ENCODE measurements at places on chromosomes 6 and 20. TPM values are rescaled to one million over a fixed set of nuclear protein-coding genes. Genes with fewer than 3 reads are reported as not detected.
A peak's percentile ranks its signal among the peaks of the same experiment; 100 is the strongest.

Gene OLIG3
- not detected for total RNA-seq

Gene NELFE
- 109 TPM for total RNA-seq

DNA sequence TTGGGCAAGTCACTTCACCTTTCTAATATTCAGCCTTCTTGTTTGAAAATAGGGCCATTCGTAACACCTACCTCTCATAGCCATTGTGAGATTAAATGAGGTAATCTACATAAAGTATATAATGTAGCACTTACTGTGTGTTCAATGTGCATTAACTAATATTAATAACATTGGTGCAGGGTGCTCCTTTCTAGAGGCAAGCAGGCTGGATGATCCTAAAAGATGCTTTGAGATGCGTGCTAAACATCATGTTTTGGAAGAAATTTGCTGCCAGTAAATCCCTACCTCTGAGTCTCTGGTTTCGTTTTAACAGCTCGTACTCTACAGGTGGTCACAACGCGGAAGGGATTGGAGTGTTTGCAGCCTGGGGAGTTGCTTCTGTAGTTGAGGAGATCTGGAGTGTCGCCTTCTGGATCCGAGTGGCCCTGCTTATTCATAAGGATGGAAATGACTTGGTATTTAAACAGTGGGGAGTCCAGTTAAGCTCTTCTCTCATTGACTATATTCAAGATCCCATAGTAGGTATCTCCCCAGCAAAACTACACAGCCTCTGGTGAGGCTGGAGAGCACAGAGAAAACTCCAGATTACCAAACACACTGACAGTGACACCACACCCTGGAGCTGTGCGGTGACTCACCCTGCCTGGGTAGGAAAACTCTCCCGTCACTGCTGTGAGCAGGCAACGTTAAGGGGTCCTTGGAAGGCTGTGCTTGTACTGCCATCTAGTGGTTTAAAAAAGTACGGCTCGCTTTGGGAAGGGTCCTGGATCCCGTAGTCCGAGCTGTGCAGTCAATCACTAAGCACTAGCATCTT lies 107.9 kb downstream of the MAP3K7 start:
- peak; percentile 86 for DNase-seq

- no peak for DNase-seq
These were observed 43.4 kb downstream of the SPDEF start for GRCh38 chr6:34512738-34513115.

DNA sequence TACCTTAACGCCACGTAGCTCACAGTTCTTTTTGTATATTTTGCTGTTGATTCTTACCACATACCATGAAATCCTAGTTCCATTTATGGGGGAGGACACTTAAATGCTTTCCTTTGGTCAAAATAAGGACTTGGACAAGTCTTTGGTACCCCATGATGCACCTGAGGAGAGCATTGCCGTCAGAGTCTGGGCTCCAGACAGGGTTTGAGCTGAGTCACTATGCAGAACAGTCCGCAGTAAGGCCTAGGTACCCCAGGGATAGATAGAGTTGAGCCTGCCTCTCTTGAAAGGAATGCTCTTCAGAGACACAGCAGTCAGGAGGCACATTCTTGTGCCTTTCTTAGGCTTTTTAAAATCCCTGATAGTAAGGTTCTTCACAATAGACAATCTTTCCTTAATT lies 6.0 kb downstream of the PARD6B start:
- no peak for DNase-seq

GRCh38 chr6:99434702-99435530 lies 9.8 kb upstream of the PNISR start:
- DNase-seq, result no peak

DNA sequence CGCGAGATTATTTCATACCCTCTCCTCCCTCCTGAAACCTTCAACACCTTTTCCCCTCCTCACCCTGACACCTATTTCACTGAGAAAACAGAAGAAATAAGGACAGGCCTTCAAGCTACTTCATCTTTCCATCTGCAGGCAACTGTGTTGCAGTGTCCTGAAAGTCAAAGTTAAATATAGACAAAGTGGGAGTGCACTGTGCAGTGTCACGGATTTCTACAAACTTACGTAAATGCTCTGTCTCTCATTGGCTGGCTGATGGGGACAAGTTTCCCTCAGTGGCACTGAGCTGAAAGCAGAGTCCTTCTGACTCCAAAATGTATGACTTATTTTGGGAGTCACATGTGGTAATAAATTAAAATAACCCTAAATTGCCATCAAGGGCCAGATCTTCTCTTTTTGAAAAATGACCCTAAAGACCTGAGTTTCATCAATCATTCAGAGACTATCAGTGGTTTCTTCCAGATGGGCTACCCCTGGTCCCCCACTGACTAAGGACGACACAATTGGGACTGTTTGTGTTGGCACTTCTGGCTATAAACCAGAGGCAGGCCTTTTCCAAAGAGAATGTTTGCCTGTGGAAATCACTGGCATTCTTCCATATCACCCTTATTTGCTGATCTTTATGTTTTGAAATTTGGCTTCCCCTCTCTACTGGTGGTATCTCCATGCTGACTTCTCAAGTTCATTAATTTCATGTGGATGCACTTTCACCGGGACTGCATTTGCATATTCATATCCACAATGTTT lies 21.6 kb downstream of the ALDH8A1 start:
- DNase-seq, result no peak

GRCh38 chr20:22207280-22207679 lies 377.1 kb downstream of the FOXA2 start:
- DNase-seq, result no peak

DNA sequence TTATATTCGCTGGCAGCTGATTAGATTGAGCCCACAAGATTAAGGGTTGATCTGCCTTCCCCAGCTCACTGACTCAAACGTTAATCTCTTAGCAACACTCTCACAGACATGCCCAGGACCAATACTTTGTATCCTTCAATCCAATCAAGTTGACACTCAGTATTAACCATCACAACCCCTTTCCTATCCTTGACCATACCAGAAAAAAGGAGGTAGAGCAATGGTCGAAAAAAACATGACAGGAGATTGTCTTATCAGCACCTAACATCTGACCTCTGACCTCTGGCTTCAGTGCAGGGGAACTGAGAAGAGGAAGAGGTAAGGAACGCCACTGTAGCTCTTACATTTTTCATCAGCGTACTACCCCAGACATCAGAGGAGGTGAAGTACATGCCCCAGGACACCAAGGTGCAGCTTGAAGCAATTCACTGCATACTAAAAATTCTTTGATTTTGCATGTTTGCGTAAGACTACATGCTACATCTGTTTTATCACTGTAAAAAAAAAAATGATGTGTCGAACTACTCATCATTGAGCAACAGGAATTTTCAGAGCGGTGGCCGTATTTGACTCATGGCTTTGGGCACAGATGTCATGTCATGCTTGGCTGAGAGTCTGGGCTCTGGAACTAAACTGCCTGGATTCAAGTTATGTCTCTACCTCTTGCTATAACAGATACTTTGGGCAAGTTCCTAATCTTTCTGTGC lies 188.0 kb upstream of the TAB2 start:
- no peak for DNase-seq

Measured in activated T-cell treated with anti-CD3 and anti-CD28 coated beads, Interleukin-2, amount 50 U/mL, for 4 hours (primary cell).